T-helper 9 cell (primary cell): ENCODE measurements at places on chromosomes 13 and 19.
A peak's percentile ranks its signal among the peaks of the same experiment; 100 is the strongest.

- peak; percentile 89 for DNase-seq
Measured at GRCh38 chr19:45768984-45769782, at the start of gene SIX5. Gene SIX5, minus strand, starts transcription at chr19:45769252. Its CDS starts 408 bp downstream, at chr19:45768844.

GRCh38 chr19:53193535-53194222 is 521 bp upstream of the ZNF665 start:
- no peak for DNase-seq

DNA sequence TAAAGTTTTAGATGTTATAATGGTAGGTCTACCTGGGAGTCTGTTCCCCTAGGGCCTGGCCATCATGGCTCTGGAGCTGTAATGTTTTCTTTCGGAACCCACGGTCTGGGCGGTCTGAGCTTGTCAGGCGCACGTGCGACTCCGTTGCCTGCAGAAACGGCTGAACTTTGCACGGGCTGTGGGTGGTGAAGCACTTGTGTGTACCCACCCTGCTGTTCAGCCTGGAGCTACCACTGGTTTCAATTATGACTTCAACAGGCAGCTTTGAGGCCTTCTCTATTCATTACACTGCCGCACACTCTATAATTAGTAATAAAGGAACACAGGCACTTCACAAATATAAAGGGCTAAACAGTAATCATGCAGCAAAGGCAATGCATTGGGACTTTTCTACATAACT is 6.0 kb downstream of the PCDH8 start:
- no peak for DNase-seq

DNA sequence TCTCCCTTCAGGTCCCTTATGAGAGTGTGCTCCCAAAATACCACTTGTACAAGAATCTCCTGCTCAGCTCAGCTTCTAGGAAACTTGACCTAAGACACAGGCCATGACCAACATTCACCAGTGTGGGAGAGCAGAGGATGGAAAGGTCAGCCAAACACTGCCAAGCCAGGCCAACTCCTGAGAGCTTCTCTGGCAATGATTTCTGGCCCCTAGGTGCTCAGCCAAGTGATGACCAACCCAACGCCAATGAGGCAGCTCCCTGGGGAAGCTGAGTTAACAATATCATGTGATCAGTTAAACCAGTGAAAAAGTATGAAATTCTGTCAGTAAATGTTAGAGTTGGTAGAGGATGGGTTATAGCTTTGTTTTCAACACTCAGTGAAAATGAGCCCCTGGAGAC is 49.1 kb upstream of the FLT1 start:
- no peak for DNase-seq
